Stimulated activated CD8-positive, alpha-beta memory T cell treated with anti-CD3 and anti-CD28 coated beads, Interleukin-7, amount 100 ng/mL, for 4 hours (primary cell): ENCODE measurements at places on chromosomes 6 and 20.

- DNase-seq = no peak
Measured at GRCh38 chr6:166538297-166539010, 48.0 kb downstream of the RAMACL start.

DNA sequence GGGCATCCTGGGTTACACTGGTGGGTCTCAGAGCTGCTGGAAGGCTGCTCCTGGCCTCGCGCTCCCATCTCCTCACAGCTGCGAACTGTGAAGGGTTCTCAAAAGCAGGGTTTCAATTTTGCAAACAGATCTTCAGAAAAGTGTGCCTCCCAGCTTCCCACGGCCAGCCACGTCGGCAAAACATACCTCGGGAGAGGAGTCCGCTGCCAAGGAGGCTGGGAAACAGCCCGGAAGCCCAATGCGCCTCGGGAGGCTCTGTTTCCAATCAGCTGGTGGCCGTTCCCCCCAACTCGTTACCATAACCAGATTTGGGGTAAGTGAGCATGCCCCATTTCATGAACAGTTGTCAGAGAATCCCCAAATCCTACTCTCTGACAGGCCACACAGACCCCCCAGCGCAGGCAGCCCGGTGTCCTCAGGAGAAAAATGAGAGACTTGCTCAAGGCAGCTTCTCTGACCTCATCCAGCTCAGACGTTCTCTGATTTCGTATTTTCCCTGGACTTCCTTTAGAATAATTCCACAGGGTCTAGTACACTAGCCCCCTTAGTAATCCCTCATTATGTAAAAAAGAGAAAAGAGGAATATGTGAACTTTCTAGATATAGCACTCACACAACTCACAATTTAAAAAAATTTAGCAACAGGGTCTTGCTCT lies 98.4 kb downstream of the SNX5 start:
- DNase-seq = no peak

DNA sequence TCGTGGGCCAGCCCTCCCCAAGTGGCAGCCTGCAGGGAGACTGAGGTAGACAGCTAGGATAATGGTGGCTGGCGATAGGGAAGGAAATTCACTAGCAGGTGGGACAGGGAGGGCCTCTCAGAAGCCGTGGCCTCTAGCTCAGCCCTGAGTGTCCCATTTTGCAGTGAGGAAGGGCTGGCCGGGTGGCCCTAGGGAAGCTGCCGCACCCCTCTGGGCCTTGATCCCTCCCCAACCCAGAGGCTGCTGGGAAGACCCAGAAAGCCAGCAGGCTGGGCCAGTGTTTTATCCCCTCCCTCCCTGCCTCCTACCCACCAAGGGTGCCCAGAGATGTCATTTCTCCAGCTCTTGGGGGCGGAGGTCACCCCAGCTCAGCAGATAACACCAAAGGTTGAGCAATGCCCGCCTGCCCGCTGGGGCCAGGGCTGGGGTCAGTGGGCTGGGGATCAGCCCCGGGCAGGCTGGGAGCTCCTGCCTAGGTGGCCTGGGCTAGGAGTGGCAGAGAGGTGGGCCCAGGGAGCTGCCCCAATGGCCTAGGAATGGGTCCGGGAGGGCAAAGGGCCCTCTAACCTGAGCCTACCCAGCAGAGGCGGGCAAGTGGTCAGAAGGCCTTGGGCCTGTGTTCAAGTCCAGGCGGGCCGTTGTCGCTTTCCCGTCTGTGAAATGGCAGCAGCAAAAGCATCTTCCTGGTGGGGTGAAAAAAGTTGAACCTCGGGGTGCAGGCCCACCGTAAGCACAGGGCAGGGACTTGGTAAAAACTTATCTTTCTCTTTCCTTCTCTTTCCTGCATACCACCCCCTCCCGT lies 1.6 kb upstream of the CEBPB start:
- no peak for DNase-seq

DNA sequence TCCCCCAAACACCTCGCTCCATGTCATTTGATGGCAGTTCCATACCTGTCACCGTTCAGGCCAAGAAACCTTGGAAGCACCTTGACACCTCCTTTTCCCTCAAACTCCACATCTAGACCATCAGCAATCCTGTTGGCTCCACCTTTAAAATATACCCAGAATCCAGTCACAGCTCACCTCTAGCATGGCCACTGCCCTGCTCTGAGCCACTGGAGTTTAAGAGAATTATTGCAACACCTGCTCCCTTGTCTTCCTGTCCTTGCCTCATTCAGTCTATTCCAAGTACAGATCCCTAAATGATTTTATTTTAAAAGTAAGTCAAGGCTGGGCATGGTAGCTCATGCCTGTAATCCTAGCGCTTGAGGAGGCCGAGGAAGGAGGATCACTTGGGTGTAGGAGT lies 11.6 kb upstream of the TRIB3 start:
- DNase-seq = no peak

DNA sequence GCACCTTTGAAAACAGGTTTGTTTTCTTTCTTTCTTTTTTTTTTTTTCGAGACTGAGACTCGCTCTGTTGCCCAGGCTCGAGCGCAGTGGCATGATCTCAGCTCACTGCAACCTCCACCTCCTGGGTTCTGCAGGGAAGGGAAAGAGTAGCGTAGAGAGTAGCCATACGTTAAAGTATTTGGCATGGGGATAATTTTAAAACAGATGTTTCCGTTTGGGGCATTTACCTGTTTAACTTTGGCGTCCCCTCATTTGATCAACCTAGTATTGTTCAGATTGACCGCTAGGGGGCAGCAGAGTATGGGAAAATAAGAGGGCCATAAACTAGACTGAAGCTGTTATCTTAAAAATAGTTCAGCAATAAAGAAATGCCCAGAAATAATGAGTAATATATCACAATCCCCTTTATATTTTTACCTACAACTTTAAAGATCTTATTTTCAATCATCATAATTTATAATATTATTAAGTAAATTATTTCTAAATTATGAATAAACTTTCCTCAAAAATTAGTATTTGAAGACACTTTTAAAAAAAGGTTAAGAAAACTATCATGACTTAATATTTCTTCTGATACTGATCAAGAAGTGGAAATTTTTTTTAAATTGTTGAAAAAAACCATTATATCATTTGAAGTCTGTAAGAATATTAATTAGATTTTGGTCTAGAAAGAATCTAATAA lies 7.6 kb upstream of the TAAR9 start:
- DNase-seq = peak; percentile 45

GRCh38 chr6:11393713-11394627 lies 143.6 kb upstream of the TMEM170B start:
- no peak for DNase-seq

DNA sequence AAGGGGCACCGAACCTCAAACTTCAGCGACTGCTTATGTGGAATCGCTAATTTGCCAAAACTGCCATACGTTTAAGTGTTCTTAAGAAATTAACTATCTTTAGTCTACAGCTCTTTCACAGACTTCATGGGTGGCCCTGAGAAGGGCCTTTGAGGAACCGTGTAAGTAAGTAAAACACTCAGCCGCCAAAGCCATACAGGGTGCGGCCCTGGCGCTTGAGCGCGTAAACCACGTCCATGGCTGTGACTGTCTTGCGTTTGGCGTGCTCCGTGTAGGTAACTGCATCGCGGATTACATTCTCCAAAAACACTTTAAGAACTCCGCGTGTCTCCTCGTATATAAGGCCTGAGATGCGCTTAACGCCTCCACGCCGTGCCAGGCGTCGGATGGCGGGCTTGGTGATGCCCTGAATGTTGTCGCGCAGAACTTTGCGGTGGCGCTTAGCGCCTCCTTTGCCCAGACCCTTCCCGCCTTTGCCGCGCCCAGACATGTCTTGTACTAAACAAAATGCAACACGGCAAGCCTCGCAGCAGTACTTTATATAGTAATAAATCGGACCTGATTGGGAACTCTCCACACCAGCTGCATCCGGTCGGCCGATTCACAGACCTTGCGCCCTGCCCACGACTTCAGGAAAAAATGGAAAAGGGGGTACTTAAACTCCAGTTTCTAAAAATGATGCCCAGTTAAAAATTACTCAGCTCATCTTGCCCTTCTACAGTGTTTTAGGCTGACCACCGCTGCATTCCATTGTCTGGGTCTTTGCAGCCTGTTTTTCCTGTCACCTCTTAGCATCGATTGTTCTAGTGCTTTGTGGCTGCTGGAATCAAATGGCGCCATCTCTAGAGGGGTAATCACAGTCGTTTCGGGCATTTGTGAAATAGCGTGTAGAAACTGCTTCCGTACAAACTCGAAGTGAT lies 38.9 kb downstream of the OR2B2 start:
- DNase-seq = peak; percentile 45
